CD4-positive, alpha-beta T cell treated with Interleukin-21 for 1 hour (primary cell): ENCODE measurements at places on chromosomes 7 and 10.

- DNase-seq: no peak
Observed at GRCh38 chr7:137169282-137169698, 174.2 kb downstream of the PTN start.

GRCh38 chr7:32039000-32039756 lies 31.0 kb downstream of the PDE1C start:
- no peak for DNase-seq

DNA sequence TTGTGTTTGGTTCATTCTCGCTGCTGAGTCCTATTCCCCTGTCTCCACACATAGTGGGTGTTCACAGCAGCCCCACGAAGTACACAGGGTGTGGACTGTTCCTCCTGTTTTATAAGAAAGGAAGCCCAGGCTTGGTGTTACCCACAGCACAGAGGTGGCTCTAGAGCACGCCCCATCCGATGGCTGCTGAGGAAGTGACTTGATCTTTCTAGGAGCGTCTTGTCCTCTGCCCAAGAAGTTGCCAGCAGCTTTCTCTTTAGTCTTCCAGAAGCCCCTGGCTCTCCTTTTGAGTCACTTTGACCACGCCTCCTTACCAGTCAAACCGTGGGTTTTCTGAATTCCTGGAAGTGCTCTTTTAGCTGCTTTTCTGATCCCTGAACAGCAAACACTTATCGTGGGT lies 94.0 kb downstream of the GRK5 start:
- peak; percentile 79 for DNase-seq

DNA sequence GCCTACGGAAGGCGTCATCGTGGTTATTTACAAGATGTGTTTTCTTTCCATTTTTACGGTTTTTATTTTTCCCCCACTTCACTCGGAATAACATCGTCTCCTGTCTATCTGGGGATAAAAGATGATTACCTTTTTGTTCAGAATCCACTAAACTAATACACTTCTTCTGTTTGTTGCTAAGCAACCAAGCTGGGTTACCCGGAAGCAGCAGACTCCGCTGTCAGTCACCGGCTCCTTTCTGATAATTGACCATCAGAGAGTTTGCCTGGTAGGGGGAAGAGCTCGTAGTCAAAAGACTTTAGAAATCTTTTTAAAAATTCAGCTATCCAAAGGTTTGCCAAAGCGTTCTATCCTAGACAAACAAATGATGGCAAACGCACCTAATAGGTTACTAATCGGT lies 75.0 kb upstream of the SFMBT2 start:
- no peak for DNase-seq

DNA sequence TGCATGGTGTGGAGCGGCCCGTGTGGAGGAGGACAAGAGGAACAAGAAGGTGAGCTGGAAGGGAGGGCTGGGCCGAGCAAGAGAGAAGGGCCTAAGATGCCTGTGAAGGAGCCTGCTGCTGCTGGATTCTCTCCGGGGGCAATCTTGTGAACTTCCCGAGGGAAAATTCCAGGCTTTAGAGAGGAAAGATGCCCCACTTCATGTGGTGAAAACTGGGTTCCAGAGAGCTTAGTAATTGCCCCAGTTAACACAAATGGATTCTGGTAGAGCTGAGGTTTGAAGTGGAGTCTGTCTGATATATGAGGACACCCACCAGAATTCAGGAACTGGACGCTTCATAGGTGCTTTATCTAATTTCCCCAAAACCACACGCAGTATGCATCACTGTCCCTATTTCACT lies 114.1 kb upstream of the ZMIZ1 start:
- no peak for DNase-seq

GRCh38 chr10:92327445-92328433 lies 36.8 kb downstream of the MARCHF5 start:
- no peak for DNase-seq

DNA sequence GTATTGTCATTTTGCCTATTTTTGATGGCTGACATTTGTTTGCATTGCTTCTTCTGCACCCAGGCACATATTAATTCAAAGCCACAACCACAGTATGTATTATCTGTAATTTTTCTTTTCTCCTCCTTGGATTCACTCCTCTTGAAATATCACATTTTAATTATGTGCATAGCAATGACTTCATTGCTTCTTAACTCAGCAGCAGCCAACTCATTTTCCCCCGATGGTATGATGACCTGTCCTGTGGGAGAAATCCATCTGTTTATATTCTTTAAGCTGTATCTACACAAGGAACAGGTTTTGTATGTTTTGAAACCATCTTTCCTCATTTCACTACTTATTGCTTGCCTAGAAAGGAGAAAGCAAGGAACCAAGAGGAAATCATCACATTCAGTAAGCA lies 588.8 kb downstream of the INHBA start:
- no peak for DNase-seq

DNA sequence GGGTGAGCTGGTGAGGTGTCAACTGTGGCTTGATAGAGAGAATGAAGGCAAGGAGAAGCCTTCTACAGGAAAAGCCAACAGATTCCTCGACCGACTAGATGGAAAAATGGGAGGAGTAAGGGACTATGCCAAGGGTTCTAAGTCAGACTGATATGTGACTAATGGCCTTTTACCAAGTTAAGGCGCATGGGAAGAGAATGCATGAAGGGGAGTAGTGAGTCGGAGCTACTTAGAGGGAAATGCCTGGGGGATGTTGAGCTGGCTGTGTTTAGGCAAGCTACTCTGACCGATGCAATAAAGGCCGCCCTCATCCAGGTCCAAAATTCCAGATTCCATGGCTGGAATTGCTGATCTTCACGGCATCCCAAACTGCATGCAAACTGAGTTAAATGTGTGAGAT lies 48.2 kb downstream of the APBB1IP start:
- DNase-seq: no peak

- no peak for DNase-seq
Observed at GRCh38 chr10:28036587-28036986, 37.7 kb upstream of the ODAD2 start.

DNA sequence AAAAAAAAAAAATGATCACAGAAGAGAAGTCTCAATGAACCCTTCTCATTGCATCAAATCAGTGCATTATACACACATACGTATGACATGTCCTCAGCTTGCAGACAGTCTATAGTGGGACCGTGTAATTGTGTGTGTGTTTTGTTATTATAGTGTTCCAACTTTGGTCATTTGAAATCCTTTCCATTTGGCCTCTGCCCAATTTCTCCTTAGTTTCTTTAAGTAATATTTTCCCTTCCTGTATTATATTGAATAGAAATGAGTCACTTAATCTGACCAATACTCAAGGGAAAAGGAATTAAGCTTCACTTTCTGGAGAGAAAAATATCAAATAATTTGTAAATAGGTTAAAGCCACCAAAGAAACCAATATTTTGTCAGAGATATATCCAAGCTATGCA lies 415.5 kb upstream of the SORCS1 start:
- DNase-seq: no peak

- DNase-seq: no peak
Observed at GRCh38 chr10:23433701-23434100, 5.2 kb upstream of the OTUD1 start.

DNA sequence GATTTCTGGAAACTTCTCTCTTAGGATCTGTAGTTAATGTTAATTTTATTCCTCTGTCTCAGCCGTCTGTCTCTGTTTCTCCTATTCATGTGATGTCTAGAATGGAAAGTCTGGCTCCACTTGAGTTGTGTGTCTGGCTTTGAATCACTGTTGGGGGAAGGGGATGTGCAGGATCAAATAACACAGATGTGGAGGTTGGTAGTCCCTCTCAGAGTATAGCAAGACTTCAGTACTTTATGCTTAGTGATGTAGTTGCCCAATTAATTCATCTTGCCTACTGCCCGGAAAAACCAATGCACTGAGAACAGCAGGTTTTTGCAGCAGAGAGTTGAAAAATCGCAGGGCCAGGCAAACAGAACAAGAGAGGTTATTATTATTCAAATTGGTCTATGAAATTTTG lies 79.2 kb downstream of the PHTF2 start:
- DNase-seq: no peak

GRCh38 chr10:32744321-32744720 lies 213.7 kb downstream of the ITGB1 start:
- DNase-seq: no peak

- no peak for DNase-seq
Observed at GRCh38 chr10:22850541-22850940, 77.3 kb upstream of the ARMC3 start.

GRCh38 chr10:86798025-86798424 lies 41.6 kb downstream of the BMPR1A start:
- no peak for DNase-seq

GRCh38 chr7:38280000-38280399 lies 6.6 kb upstream of the TARP start:
- no peak for DNase-seq

- DNase-seq: no peak
Observed at GRCh38 chr7:22610951-22611757, 111.2 kb upstream of the STEAP1B start.

- no peak for DNase-seq
Observed at GRCh38 chr10:71582506-71583475, 136.8 kb downstream of the C10orf105 start.

DNA sequence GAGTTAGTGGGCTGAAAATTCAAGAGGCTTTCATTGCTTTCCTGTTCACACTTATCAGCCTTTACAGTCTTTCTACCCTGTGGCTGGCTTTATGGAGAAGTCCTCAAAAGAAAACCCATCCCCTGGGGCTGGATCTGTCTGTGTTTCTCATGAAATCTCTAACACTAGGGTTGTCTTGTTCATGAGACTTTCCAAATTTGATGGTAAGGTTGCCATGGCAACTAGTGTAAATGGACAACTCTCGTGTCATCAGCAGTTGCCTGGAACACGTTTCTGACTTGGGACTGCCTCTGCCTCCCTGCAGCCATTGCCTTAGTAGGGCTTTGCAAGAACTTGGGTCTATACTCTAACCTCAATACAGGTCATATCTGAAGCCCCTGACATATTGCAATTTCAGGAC lies 35.8 kb upstream of the PLPP4 start:
- DNase-seq: no peak

DNA sequence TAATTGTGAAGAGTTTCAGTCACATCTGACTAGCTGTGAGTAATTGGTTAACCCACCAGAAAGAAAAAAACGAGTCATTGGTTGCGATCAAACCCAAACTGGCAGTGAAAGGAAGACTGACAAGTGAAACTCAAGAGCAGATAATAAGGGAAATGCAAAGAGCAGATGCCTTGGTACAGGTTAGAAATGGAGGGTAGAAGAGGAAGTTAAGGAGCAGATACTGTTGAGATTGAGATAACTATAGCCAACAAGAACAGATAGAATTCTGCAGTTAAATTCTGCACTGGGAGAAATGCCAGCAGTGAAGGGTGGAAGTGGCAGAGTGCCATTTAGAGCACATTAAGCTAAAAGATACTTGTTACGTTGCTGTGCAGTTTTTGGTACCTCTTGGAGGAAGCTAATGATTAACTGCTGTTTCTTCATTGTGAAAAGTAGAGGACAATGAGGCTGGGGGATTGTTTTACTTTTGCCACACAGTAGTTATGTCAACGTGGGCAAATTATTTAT lies 65.8 kb downstream of the CDK13 start:
- DNase-seq: no peak

GRCh38 chr10:1142596-1142995 lies 86.4 kb downstream of the WDR37 start:
- DNase-seq: no peak

GRCh38 chr7:70325509-70326101 lies 727.3 kb downstream of the AUTS2 start:
- DNase-seq: no peak

- DNase-seq: no peak
Observed at GRCh38 chr10:47348138-47348651, at the start of gene RBP3. Gene RBP3, plus strand, starts transcription at chr10:47348363. Its CDS starts 122 bp downstream, at chr10:47348485.

- peak; percentile 30 for DNase-seq
Observed at GRCh38 chr10:102113261-102113955, 6.8 kb downstream of the LDB1 start.

DNA sequence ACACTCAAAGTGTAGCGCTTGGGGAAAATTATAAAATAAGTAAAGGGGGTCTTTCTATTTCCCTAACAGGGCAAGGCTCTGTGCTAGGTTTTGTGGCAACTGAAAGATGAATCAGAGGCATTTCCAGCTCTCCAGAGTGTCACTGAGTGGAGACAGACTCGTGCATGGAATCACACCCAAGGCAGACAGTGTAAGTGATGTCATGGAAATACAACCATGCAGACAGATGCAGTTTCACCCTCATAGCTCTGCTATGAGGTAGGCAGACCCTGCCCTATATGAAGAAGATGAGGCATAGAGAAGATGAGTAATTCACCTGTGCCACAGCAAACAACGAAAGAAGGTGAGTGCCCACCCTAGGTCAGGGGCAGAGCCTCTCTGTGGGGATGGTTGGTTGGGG lies 57.2 kb upstream of the PITRM1 start:
- no peak for DNase-seq

DNA sequence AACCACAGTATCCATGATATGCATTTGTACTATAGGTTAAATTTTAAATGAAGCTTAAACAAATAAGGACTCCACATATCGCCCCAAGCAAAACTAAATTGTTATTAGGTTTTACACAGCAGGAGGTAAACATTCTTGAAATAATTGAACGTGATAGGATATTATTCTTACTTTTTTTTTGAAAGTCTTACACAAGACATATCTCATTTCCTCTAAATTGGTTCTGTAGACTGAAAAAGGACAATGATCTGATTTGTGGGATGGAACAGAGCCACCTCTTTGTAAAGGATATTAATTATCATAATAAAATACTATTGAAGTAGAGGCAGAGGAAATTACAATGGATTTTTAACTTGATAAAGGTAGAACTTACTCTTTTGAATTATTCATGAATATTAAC lies 155.1 kb upstream of the SEMA3D start:
- DNase-seq: no peak

GRCh38 chr7:18288322-18289037 lies 207.1 kb upstream of the HDAC9 start:
- no peak for DNase-seq

GRCh38 chr7:75842836-75843446 lies 29.3 kb upstream of the CCL24 start:
- peak; percentile 4 for DNase-seq

DNA sequence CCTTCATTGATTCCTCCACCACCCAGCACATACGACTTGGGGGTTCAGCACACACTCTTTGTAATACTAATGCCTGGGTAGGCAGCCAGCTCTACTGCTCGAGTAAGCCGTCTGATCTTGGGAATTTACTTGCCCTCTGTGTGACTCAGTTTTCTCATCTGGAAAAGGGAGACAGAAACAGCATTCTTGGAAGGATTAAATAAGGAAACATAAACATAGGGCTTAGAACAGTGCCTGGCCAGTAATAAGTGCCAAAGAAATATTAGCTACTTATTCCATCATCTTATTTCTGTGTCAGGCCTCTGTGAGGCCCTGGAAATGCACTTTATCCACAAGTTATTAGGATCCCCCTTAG lies 130.1 kb downstream of the TNS3 start:
- no peak for DNase-seq

- DNase-seq: no peak
Observed at GRCh38 chr10:73576178-73576889, 14.8 kb downstream of the USP54 start.

- no peak for DNase-seq
Observed at GRCh38 chr7:75813084-75813483, 522 bp downstream of the CCL24 start.
